ENCODE measurements at places on chromosomes 13 and 19.

GRCh38 chr19:35738021-35738886 is 4.0 kb downstream of the IGFLR1 start:
- no peak for DNase-seq

DNA sequence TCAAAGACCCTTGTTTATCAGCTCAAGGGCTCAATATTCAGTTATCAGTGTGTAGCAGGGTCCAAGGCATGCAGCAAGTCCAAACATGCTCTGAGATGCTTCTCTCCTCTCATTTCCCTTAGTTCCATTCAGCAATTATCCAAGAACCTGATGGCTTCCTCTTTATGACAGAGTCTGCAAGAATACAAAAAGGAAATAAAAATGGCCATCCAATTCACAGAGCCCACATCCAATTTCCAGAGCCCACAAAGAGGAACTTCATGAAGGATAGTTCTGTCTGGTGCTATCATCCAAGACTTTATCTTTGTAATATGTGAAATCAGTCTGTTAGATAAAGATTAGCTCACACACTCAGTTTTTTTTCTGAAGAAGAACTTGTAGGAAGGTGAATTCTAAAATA is 217.2 kb downstream of the LACC1 start:
- DNase-seq, result no peak

DNA sequence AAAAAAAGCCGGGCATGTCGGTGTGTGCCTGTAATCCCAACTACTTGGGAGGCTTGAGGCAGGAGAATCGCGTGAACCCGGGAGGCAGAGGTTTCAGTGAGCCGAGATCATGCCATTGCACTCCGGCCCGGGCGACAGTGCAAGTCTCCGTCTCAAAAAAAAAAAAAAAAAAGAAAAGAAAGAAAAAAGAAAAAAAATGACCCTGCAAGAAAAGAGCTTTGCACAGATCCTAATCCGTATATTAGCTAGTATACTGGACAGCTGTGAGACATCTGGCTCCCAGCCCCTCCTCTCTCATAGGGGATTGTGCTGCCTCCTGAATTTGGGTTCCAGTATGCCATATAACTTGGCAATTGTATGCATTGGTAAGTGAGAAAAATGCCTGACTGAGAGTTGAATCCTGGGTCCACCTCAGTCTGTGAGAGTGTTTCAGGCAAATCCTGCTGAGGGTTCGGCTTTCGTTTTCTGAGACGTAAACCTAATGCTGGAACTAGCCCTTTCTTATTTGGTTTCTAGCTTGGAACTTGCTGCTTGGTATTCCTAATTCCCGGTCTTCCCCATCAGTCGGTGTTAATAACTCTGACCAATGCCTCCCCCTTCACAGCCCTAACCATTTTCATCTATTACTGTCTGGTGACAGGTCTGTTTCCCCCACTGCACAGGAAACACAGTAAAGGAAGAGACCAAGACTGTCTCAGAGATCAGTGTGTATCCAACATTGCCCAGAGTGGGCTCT is 1.3 kb upstream of the AKT2 start:
- DNase-seq, result no peak

DNA sequence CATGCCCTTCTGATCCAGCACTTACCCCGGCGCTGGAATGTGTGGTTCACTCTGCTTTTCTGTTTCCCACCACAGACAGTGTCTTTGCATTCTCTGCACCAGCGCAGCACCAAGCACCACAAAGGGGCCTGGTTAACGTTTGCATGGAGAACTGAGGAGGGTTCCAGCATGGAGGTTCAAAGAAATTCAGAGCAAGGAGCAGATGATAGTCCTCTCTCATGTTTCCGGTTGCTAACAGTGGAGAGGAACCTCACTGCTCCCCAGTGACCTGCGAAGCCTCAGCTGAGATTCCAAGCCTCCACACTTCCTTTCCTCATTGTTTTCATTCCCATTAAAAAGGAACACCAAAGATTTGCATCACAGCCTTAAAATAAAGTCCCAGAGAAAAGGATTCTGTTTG is 99.7 kb downstream of the STARD13 start:
- DNase-seq, result no peak

DNA sequence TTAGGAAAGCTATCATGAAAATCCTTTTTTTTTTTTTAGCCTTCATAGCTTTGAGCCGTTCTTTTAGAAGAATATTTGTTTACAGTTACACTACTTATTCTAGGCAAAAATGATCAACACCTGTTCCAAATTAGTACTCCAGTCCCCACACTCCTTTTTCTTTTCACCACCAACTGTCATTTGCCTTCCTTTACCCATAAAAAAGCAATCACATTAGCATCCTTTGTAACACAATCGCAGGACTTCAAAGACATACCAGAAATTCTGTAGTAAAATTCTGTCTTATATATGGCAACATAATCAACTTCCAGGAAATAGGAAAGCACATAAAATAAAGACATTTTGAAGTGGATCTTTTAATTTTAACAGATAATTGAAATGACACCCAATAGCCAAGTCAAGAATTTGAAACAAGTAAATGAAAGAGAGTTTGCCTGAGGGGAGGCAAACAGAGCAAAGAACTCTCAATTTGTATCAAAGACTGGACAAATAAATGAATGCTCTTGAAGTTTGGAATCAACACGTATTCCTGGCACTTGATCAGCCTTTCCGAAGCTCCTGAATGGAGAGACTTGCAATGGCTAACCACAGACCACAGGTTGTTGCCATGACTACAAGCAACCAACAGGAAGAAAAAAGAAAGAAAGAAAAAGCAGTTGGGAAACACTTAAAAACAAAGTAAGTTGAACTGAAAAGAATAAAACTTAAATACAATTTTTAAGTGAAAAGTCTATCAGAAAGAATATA is 206.8 kb downstream of the PCDH9 start:
- no peak for DNase-seq

- no peak for DNase-seq
Measured at GRCh38 chr19:12665281-12665573, 1.3 kb downstream of the MAN2B1 start.

DNA sequence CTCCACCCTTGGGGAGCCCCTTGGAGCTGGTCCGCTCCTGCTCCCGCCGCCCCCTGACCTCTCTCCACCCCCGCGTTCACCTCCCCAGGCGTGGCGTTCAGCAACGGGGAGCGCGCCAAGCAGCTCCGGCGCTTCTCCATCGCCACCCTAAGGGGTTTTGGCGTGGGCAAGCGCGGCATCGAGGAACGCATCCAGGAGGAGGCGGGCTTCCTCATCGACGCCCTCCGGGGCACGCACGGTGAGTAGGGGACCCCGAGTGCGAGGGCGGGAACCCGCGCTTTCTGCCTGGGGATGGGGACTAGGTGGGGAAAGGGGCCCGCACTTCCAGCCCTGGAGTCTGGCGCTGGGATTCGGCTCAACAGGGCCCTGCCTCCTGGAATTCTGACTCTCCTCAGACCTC is 1.7 kb downstream of the CYP2A13 start:
- DNase-seq, result no peak

DNA sequence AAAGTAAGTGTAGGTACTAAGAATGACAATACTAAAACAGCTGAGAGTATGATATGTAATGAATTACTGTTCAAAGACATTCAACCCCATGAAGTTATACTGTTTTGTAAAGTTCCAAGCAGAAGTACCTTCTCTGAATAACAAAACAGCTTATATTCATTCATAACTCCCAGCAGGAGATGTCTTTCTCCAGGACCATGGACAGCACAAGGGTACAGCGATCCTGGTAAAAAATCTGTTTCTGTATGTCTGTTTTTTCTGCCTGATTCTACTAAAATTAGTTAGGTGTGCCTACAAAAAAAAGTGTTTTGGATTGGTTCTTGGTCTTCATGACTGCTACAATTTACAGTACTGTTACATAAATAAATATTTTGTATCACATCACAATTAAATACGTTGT is 172.5 kb upstream of the SLITRK5 start:
- DNase-seq, result no peak

DNA sequence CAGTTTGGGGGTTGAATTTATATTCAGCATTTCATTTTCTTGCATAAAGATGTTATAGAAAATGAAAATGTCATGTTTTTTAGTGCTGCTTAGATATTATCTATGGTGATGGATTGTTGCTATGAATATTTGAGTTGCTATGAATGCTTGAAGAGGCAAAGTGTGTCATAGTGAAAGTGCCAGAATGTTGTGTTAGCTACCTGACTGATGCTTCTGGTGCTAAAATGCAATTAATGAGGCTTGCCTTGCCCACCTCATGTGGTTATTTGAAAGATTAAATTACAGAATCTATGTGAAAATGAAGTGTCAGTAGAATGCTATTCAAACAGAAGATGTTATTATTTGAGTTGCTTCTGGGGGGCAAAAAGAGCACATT is 62.7 kb upstream of the MYCBP2 start:
- no peak for DNase-seq

- DNase-seq, result no peak
Measured at GRCh38 chr13:87123987-87124784, 547.0 kb upstream of the SLITRK5 start.

- DNase-seq, result no peak
Measured at GRCh38 chr13:30024125-30024865, 173.9 kb upstream of the UBL3 start.

GRCh38 chr19:1066748-1067340 is at the start of gene ARHGAP45:
Gene ARHGAP45 (plus strand): TSS chr19:1067167. CDS start chr19:1067406, 239 bp downstream.
- peak; percentile 58 for DNase-seq

- no peak for DNase-seq
Measured at GRCh38 chr19:16537111-16537510, 5.1 kb downstream of the CHERP start.

DNA sequence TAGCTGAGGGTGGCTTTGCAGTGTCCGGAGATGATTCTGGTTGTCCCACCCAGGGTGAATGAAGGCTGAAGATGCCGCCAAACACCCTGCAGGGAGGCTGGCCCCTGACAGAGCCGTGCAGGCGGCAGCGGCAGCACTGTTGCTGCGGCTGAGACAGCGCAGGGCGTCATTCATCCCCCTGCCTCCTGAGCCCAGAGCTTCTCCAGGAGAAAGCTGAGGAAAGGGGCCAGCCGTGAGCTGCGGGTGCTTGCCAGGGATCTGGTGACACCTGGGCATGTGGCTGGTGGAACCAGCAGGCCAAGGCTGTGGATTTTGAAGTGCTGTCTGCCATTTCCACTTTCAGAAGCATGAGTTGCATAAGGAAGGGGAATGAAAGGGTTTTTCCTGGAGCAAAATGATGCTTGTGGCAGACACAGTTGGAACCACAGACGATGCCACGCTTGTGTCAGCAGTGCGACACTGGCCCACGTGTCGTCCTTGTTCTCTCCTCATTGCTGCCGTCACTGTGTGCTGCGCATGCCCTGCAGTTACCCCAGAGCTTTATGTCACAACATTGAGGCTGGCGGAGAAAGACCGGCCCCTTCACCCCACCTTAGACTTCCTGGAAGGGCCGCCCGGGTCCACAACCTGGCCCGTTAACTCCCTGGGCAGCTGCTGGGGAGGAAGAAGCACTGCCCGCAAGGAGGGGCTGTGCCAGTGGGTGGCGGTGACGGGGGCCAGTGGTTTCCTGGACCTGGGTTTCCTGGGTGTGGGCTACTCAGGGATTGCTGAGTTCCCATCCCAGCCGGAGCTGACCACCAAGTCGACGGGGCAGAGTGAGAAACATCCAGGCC is 22.7 kb downstream of the TFDP1 start:
- DNase-seq, result no peak

- no peak for DNase-seq
Measured at GRCh38 chr19:4966591-4966990, 2.3 kb upstream of the KDM4B start.

DNA sequence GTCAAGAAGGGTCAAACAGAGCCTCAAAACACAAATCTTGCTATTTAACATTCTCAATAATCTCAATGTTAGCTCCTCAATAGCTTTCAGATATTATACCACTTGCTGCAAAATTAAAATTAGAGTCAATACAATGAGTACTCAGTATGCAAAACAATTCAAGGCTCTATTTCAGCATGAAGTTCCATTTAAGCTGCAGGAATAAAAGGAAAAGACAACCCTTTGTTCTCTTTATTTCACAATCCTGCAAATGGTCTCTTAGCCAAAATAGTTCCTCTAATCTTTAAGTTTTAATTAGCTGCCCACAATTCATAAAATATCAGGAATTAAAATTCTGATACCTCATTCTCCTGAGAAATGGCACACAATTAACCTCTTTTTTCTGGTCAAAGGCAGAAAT is 40.5 kb upstream of the DCT start:
- DNase-seq, result no peak

DNA sequence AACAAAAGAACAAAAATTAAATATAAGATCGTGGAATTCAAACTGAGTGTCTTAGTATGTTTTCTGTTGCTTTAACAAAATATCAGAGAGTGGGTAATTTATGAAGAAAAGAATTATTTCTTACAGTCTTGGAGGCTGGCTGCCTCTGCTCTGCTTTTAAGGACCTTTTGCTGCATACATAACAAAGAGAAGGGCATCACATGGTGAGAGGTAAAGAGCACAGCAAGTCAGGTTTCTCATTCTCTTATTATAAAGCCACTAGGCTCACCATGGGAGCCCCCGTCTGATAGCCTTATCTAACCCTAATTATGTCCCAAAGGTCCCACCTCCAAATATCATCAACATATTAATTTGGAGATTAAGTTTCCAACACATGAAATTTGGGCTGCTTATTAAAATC is 231.3 kb downstream of the SLITRK6 start:
- DNase-seq, result no peak

GRCh38 chr19:23394511-23394910 is 760 bp downstream of the ZNF91 start:
- no peak for DNase-seq

- DNase-seq, result no peak
Measured at GRCh38 chr13:80052286-80052685, 288.6 kb downstream of the SPRY2 start.
